Activated CD4-positive, alpha-beta T cell treated with anti-CD3 and anti-CD28 coated beads, Interleukin-2, amount 50 U/mL, for 24 hours (primary cell): ENCODE measurements at places on chromosomes 6 and 20.
A peak's percentile ranks its signal among the peaks of the same experiment; 100 is the strongest.

- DNase-seq: no peak
Measured at GRCh38 chr6:56746767-56747504, 104.2 kb upstream of the DST start.

DNA sequence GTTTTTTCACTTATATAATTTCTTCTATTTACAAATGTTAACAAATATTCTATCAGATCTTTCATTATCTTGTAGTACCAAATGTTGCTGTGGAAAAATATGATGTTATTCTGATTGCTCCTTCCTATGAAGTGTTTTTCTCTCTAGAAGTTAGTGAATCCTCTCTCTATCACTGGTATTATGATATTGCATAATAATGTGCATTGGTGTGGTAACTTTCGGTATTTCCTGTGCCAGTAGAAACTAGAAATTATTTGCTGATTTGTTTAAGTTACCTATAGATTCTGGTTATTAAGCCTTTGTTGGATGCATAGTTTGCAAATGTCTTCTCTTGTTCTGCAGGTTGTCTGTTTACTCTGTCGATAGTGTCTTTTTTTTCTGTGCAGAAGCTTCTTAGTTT is 342.5 kb downstream of the CENPW start:
- no peak for DNase-seq

DNA sequence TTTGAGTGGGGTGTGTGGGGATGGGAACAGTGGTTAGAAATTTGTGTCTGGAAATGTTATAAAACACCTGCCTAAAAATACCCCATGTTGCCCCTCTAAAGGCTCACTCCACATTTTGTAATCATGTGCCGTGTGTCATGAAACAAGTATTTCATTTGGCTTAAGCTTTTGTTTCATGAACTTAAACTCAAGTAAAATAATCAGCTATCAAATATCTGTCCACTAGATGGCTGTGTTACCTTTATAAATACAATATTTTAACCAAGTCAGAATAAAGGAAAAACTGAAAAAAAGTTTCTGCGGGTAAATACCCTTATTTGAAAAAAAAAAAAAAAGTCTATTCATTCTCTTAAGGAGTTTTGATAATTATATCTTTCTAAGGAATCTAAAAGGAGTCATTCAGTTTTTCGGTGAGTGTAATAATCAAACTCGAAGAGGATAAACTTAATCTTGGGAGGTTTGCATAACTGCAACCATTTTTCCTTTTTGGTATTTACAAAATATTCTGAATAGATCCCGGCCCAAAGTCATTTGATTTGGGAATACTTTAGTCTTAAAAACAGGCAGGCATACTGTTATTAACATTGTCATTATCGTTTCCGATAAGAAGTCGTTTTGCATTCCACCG is 29.9 kb upstream of the MTRF1L start:
- no peak for DNase-seq

- no peak for DNase-seq
Measured at GRCh38 chr6:126063512-126064146, 77.3 kb downstream of the TRMT11 start.

DNA sequence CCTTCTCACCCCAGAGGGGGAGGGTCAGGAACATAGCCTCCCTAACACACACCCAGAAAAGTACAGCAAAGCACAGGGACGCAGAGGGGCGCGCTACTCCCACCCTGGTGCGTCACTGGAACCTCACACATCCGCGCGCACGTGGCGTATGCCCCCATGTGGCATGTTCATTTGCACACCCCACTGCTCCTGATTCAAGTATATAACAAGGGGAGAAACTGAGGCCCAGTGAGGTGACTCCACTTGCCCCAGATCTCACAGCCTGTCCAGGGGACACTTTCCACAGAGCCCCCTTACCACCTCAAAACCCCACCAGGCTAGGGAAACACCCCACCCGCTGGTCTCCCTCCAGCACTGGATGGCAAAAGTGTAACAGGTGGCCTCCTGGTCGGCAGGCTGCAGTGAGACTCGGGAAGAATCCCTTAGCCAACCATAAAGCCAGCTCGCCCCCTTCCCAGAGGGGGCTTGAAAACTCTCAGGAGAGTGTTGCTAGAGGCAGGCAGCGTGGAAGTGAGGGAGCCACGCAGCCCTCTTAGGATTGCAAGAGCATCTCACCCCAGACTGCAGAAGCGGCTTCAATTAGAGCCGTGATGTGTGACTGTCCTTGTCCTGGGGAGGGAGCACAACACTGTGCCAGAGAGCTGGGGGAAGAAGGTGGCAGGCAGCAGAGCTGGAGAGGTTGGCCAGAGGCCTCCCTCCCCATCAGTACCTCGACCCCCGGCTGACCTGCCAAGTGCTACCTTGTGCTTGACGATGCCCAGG is at the start of gene GRM4:
GRM4 (minus strand) TSS at position 67 of the 762 bp plus-strand sequence. CDS start 12,591 bp downstream, outside the sequence.
- DNase-seq: no peak

DNA sequence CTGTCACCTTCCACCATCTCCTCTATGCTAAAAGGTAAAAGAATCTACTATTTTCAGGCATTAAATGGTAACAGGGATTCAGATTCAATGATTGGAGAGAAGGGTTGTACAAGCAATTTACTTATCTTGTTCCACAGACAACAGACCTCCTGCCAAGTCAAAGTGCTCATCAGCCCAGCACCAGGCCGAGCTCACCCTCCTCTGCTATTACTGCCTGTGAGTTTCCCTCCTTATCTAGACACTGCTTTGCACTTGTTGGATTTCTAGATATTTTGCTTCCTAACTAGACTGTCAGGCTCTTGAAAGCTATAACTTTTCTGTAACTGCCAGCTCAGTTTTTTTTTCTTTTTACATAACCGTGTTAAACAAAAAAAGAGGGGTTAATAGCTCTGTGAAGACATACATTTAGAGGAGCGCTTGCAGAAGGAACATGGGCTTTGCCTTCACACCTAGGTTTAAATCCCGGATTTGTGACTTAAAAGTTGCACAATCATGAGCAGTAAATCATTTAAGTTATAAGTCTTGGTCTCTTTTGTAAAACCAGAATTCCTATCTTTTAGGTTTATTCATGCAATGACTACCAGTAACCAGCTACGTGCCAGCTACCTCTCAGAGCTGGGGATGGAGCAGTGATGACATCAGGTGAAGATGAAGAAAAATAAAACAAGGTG is 1.1 kb upstream of the FAM162B start:
- no peak for DNase-seq

GRCh38 chr6:42451333-42452170 is at the start of gene TRERF1:
TSS of gene TRERF1 (minus strand) at chr6:42451926. CDS start at chr6:42269590, 182,336 bp downstream.
- peak; percentile 9 for DNase-seq

- no peak for DNase-seq
Measured at GRCh38 chr6:29547573-29547972, 12.0 kb downstream of the UBD start.

DNA sequence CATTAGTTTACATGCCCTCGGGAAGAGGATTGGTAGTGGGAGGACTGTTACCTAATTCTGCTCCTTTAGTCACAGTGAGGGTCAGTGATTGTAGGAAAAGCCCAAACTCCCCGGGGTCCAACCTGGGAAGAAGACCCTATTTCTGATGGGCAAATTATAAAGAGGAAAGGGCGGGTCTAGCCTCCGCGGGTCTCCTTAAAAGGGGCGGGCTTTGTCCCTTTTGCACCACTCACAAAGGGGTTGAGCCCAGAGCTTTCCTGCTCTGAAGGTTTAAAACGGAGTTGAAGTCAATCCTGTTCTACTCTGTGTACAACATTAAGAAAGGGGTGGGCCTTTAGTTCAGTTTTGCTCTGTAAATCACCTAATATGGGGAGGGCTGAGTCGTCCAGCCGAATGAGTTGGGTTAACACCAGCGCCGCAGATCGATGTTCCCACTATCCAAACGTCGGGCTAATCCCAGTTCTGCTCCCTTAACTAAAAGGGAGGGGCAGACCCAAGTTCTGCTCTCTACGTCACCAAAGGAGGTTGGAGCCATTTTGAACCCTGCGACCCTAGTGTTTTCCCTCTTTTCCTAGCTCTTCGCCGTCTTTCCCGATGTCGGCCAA is 920 bp upstream of the RNF5 start:
- DNase-seq: peak; percentile 34

- DNase-seq: no peak
Measured at GRCh38 chr20:44085616-44086434, 101.2 kb downstream of the JPH2 start.

GRCh38 chr20:45378191-45378590 is at the start of gene TP53TG5:
TSS of gene TP53TG5 (minus strand) at chr20:45378325. CDS start at chr20:45378236, 89 bp downstream.
- no peak for DNase-seq

DNA sequence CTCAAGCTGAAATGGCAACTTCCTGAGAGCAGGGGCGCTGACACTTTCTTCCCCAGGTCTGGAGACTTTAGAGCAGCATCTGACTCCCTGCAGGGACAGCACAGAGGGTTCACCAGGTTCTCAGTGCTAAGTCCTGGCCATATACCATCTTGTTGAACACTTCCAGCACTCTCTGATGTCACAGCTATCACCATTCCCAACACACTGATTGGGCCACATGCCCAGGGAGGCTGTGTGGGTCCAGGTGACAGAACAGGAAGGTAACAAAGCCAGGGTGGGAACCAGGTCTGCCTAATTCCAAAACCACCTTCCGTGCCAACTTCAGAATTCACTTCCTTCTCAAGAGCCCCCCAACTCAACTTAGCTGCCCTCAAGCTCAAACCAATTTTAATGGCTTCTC is 4.3 kb downstream of the APCDD1L start:
- DNase-seq: no peak

DNA sequence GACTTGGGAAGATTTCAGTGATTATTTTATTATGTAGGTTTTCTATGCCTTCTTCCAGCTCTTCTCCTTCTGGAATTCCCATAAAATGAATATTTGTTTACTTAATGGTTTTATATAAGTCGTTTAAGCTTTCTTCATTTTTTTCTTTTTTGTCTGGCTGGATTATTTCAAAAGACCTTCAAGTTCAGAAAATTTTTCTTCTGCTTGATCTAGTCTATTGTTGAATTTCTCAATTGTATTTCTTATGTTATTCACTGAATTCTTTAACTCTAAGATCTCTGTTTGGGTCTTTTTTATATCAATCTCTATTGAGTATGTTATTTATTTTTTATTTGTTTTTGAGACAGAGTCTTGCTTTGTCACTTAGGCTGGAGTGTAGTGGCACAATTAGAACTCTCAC is 117.4 kb downstream of the CEP57L1 start:
- DNase-seq: no peak

GRCh38 chr6:55456016-55456415 is 123.0 kb downstream of the HMGCLL1 start:
- no peak for DNase-seq

DNA sequence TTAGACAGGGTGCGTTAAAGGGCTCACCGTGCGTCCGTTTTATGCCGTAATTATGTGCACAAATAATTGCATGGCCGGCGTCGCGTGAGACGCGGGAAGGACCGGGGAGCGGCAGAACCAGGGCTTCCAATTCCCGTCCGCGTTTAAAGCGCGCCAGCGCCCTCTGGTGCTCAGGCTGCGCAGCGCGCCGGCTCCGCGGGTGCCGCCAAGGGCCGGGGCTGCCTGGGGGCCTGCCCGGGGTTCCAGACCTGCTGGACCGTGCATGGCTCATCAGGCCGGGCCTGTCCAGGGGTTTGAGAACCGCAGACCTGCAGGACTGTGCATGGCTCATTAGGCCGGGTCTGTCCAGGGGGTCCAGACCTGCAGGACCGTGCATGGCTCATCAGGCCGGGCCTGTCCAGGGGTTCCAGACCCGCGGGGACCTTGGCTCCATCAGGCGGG is 369.0 kb downstream of the THBS2 start:
- DNase-seq: peak; percentile 64

DNA sequence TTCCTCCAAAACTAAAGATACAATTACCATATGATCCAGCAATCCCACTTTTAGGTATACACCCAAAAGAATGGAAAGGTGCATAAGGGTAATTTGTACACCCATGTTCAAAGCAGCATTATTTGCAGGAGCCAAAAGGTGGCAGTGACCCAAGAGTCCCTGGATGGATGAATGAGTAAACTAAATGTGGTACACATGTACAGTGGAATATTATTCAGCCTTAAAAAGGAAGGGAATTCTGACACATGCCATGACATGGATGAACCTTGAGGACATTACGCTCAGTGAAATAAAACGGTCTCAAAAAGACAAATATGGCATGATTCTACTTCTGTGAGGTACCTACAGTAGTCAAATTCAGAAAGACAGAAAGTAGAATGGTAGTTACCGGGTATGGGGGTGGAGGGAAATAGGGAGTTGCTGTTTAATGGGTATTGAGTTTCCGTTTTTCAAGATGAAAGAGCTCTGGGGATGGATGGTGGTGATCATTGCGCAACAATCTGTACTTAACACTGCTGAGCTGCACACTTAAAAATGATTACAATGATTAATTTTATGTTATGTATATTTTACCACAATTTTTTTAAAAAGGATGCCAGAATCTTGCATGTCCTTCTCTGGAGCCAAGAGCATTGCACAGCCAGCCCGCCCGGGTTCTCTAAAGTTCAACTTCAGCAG is 518.9 kb upstream of the JARID2 start:
- no peak for DNase-seq
